SJCRH30 (cell line): ENCODE measurements at places on chromosomes 11 and 22. TPM values are rescaled to one million over a fixed set of nuclear protein-coding genes. Genes with fewer than 3 reads are reported as not detected.

GRCh38 chr11:2574553-2575535 lies 125.0 kb downstream of the KCNQ1OT1 start:
- DNase-seq, result peak; percentile 30

DNA sequence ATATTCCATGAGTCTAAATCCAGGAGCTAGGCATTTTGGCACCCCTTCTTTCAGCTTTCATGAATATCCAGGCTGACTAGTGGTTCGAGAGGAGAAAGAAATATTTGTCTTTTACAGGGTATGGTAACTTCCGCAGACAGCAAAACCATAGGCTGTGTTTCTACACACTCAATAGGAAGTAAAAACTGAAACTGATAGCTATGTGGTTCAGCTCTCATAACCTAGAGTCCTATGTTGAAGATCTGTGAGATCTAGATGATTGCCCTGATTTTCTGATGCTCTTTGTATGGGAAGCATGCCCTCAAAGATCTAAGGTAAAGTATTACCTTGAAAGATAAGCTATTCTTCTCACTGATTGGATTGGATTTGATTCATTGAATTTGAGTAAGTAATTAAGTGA lies 118.3 kb downstream of the CD44 start:
- DNase-seq, result no peak

DNA sequence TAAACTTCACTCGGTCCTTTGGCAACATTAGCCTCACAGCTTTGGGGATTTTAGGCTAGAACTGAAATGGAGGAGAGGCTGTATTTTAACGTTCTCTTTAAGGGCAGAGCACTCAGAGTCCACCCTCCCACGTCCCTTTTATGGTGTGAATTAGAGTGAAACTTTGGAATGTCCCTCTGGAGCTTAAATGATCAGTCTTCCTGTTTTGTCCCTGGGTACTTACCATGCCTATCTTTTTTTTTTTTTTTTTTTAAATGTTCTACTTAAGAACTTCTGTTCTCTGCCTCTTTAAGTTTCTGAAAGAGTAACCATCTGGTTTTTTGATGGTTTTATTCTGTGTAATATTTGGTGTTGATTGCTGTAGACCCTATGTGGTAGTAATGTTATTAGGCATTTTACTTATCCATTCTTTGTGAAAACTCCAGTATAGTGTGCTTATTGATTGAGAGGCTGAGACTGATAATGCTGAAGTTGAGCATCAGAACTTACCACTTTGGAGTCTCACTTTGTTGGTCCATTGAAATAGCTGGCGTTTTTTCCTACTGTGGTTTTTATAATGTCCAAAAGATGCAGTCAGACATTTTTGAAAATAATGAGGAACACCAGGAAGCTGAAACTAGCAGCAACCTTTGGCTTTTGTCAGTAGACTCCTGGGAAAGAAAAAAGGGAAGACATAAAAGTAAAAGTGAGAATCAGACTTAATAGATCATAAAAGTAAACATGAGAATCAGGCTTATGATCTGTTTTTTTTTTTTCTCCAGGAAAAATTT lies 11.6 kb downstream of the UVRAG start:
- no peak for DNase-seq

Gene TYMP
- total RNA-seq, result 0.51 and 0.63 TPM in 2 replicates

DNA sequence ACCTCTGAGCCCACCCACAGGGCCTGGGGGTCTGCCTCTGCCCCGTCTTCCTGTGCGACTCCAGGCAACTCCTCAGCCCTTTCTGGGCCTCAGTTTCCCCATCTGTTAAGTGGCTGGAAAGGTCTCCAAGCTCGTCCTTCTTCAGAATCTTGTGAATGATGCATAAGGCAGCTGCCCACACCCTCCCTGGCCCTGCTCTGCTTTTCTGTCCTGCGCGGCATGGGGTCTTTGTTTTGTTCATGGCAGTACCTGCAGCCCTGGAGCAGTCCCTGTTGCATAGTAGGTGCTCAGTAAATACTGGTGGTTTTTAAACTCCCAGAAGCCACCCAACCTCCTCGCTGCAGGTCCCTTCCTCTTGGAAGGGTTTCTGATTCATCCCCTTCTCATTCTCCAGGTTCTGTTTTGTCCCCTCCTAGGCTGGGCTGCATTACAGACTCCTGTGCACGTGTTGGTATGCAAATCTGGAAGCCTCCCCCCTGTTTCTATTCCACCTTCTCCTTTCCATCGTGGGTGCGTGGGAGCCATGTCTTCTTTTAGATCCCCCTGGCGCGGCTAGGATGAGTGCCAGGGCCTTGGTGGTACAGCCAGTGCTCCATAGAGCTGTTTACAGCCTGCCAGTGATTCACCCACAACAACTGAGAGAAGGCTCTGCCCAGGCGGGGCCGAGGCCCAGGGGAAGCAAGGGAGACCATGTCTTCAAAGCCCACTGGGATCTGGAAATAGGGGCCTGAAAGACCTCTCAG lies 19.3 kb upstream of the SYT7 start:
- no peak for DNase-seq

GRCh38 chr22:38793317-38793716 lies 626 bp downstream of the DNAL4 start:
- DNase-seq, result no peak

Gene DDIAS
- total RNA-seq, result 56.7 and 58.7 TPM in 2 replicates

- DNase-seq, result no peak
Observed at GRCh38 chr22:17943533-17944249, 80.7 kb downstream of the MICAL3 start.

DNA sequence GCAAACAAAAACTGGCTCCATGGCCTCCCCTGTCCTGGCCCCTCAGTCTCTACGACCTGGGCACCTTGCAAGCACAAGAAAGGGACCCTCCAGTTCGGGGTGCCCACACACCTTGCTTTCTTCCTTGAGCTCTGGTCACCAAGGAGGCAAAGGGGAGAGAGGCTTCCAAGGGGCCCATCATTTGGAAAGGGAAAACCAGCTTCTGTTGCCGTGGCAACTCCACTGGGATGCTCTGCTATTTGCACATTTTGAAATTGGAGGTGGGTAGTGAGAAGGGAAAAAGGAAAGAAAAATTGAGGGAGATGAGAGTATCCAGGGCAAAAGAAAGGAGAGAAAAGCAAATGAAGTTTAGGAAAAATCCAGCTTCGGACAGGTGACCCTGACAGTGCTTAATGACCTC lies 388.4 kb downstream of the SHANK2 start:
- DNase-seq, result no peak

Gene PLAAT5
- 0.06 TPM in 1 of 2 replicates, not detected in the other for total RNA-seq

Gene FOLR3
- total RNA-seq, result not detected in 2 replicates

Gene UQCR10
- 100 and 116 TPM in 2 replicates for total RNA-seq

Gene OR51B5
- total RNA-seq, result 0.28 TPM in 1 of 2 replicates, not detected in the other

Gene LRRN4CL
- 0.55 and 0.73 TPM in 2 replicates for total RNA-seq

Gene GGTLC3
- total RNA-seq, result 0.24 TPM in 1 of 2 replicates, not detected in the other

Gene IGHMBP2
- 8.7 and 11.1 TPM in 2 replicates for total RNA-seq

Gene ELFN2
- total RNA-seq, result under 0.01 and 0.02 TPM in 2 replicates

GRCh38 chr11:44167046-44167445 lies 71.6 kb downstream of the EXT2 start:
- DNase-seq, result no peak

- DNase-seq, result no peak
Observed at GRCh38 chr11:114243461-114244372, 52.5 kb upstream of the NNMT start.

DNA sequence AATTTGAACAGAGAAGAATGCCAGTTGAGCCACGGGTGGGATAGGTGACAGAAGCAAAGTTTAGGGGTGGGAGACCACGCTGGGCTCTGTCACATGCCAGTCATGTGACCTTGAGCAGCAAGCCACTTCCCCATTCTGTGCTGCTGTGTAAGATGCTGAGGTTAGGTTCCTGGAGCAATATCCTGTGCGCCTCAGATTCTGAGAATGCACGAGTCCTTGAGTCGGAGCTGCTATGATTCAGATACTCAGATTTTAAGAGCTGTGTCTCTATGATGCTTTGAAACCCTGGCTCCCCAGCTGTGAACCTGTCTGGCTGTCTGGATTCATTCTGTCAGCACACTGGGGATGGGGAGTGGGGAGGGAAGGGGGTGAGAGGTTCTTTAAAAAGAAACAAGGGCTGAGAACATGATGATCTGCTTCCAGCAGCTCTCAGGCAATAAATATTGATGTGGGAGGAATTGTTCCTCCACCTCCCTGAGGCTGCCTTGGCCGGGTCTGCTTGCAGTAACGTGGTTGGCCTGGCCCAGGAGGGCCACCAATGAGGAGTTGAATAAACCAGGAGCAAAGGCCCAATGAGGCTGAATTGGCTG lies 24.0 kb downstream of the SLCO2B1 start:
- DNase-seq, result peak; percentile 47

GRCh38 chr11:115155320-115155719 lies 348.9 kb downstream of the CADM1 start:
- DNase-seq, result no peak

DNA sequence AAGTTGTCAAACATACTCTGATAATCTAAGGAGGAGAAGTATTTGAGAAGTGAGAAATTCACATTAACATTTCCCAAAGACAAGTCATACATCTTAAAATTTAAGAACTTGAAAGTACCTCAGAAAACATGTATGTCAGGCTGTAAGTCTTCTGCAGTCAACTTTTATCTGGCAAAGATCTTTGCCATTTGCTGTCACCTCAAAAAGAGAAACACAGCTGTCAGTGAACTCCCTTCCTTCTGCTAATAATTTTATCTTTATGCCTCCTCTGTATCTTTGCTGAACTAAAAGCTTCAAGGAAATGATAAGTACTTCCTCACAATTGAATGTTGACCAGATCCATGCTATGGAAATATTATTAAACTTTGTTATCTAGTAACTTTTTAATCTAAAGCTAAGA lies 18.7 kb downstream of the TTC17 start:
- DNase-seq, result no peak

DNA sequence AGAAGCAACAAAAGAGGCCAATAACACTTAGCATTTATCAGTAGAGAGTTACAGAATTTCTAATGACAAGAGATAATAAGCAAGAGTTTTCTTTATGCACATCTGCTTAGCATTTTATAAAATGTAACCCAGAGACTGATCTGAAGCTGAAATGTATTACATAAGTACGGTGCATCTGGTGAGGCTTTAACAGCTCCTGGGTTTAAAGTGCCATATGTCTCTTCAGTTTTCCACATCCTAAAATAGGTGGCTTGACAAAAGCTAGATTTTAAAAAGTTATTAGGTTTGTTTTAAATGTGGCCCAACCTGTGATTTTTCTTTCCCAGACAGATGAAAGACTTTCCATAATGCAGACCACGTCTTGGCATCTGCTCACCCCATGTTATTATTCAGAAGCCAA lies 620.7 kb upstream of the ARHGAP42 start:
- no peak for DNase-seq

Gene PTPN5
- not detected in 2 replicates for total RNA-seq

- DNase-seq, result no peak
Observed at GRCh38 chr11:112281726-112282125, 21.1 kb upstream of the PLET1 start.

Gene ART1
- not detected in 2 replicates for total RNA-seq

DNA sequence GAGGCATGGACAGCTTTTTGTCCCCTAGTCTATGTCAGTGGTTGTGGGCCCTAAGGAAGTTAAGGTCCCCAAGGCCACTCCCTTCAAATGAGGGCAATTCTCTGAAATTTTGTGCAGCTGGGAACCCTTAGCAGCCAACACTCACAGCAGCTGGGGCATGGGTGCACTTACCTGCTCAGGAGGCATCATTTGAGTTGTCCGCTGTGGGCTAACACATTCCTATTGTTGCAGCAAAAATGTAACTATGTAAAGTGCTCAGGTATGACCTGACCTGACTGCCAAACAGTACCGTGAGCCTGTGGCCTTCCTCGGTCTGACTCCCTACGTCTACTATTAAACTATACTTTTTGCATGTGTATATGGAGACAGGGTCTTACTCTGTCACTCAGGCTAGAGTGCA lies 5.8 kb upstream of the MRTFA start:
- no peak for DNase-seq

DNA sequence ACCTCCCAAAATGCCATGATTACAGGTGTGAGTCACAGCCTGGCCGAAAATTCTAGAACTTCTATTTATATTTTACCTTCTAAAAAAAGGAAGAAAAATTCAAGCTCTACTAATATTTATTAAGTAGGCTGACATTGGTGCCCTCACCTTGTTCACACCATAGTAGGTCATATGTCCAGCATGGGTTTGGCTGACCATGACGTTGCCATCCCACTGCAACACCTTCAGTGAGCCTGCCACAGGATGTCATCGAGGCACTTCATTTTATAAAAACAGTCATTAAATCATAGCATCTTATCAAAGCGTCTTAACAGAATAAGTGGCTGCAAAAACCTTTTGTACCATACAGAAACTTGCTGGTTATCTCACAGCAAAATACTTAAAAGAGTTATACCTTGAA lies 58.3 kb downstream of the LRRC32 start:
- no peak for DNase-seq

DNA sequence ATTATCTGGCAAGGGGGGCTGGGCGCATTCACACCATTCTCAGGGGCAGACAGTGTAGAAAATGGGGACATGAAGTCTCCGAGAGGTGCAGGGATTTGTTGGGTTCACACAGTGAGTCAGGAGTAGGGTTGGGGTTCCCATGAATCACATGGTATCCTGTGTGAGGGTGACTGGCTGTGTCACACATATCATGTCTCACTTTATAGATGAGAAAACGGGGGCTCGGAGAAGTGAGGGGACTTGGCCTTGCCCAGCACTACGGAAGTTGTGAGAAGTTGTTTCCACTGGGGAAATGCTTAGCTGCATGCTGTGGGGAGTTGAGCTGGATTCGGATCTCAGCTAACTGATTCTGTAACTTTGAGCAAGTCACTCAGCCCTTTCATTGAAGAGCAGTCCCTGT lies 4.2 kb downstream of the GAL3ST3 start:
- DNase-seq, result no peak

Gene SHISA8
- not detected in 2 replicates for total RNA-seq

Gene SLC7A4
- total RNA-seq, result not detected in 2 replicates
